ENCODE measurements at places on chromosomes 3 and 15. TPM values are rescaled to one million over a fixed set of nuclear protein-coding genes. Genes with fewer than 3 reads are reported as not detected.

The ZNF860 gene
- 10.9 TPM for polyA plus RNA-seq

The ATP13A5 gene
- not detected for polyA plus RNA-seq

The GRAMD1C gene
- polyA plus RNA-seq = 5.5 TPM

The DPP8 gene
- 61.8 TPM for polyA plus RNA-seq

DNA sequence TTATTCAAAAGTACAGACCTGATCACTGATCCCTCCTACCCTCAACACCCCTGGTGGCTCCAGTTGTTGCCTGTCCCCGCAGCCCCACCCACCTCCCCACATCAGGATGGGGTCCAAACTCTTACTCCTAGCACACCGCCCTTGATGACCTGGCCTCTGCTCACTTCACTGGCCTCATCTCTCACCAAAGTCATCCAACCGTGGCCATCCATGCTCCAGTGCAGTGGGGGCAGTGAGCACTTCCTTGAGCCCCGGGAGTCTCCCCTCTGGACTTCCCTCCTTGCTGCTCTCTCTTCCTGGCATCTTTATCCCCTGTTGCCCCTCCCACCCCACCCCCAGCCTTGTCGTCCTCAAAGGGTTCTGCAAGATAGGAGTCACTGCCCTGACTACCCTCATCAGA, 191.1 kb downstream of the CACNA2D3 start:
- DNase-seq = no peak
- H3K27ac ChIP-seq = no peak overlapping the region
- H3K36me3 ChIP-seq = no peaks in the 10 kb centered on the region
- H3K27me3 ChIP-seq = no peaks in the 10 kb centered on the region
- no peak overlapping the region for H3K4me3 ChIP-seq
